ENCODE measurements at places on chromosomes 1 and 21.

GRCh38 chr1:30615816-30616590, 107.4 kb downstream of the MATN1 start:
- DNase-seq: no peak

DNA sequence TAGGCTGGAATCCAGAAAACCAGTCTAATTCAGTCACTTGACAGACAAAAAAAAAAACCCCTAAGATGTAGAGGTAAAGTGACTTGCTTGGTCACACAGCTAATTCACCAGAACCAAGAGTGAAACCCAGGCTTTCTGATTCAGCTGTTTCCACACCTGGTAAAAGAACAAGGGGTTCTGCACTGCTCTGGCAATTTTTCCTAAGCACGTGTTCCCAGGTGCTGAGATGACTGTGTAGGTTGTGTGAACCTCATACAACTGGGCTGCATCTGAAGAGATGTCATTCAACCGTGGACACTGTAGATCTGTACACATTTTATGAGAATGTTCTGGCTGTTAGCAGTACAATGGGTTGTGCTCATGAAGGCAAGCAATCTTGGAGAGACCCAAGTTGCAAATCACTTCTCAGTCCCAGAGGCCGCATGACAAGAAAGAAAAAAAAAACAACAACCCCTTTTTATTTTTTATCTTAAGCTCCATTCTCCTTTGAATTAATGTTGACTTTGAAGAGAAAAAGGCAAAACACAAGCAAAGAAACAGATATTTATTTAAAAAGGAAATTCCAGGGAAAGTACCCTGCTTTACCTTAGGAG, 95.4 kb downstream of the INTS7 start:
- no peak for DNase-seq

- DNase-seq: peak; percentile 70
Measured at GRCh38 chr1:180863158-180863775, 49.4 kb upstream of the KIAA1614 start.

GRCh38 chr1:207067665-207068064, 14.6 kb downstream of the PFKFB2 start:
- DNase-seq: no peak

DNA sequence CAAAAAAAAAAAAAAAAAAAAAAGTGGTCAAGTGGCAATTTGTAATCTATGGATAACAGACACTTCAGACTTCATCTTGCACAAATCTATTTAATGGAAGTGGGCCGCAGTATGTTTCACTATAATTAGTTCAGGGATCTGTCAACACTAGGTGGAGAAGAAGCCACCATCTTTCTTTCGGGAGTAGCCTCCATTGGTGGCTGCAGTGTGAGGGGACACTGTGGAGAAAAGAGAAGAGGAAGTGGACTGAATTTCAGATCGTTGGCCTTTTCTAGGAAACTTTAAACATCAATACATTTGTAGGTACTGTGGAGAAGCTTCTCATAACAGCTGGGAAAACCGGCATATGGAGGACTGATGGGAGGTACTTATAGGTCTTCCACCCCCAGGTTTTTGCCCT, 8.0 kb upstream of the ELAPOR1 start:
- DNase-seq: no peak

GRCh38 chr1:53585129-53585528, 125.9 kb downstream of the DMRTB1 start:
- peak; percentile 39 for DNase-seq

- no peak for DNase-seq
Measured at GRCh38 chr1:247540581-247540980, 4.3 kb upstream of the OR2C3 start.

GRCh38 chr1:218660678-218661053, 315.5 kb downstream of the TGFB2 start:
- DNase-seq: peak; percentile 88

All from astrocyte of the spinal cord (primary cell).